ENCODE measurements at places on chromosomes 6 and 20. TPM values are rescaled to one million over a fixed set of nuclear protein-coding genes. Genes with fewer than 3 reads are reported as not detected.

DNA sequence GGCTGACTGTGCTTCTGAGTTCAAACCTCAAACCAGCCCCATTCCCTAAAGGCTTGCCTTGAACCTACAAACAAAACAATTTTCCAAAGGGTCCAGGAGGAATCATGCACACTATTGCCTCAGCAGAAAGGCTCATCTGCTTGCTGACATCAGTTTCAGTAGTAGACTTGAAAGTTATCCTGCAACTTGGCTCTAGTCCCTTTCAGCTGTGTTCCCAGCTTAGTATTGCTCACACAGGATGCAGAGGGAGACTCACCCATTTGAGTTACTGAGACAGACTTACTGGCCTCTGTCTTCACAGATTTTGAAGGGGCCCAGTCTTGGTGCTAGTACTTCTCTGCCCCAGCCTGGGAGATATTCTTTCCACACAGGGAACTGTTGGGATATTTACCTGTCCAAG, 38.5 kb upstream of the TFB1M start:
- DNase-seq = no peak

RIPOR2 gene
- total RNA-seq = 420 TPM

MLN gene
- total RNA-seq = not detected

- DNase-seq = no peak
Measured at GRCh38 chr6:157637941-157638662, 184.9 kb upstream of the SNX9 start.
